Activated naive CD4-positive, alpha-beta T cell treated with anti-CD3 and anti-CD28 coated beads, Interleukin-2, amount 50 U/mL, for 72 hours (primary cell): ENCODE measurements at places on chromosomes 13 and 19.

- DNase-seq: no peak
Observed at GRCh38 chr13:95226932-95227695, 74.1 kb downstream of the ABCC4 start.

DNA sequence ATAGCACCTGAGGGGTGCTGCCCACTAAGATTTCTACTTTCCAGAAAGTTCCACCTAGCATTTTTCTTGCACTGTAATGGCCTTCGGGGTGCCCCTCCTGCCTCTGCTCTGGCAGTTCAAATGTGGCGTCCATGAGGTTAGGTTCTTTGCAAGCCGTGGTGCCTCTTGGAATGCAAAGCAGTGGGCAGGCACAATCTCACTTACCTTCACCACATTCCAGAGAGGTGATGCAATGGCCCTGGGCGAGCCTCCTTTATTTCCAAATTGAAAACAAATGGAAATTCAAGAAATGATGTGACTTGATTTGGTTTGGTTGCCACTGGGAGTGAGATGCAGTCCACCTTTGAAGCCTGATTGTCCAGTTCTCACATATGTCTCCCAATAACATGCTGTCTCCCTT, 46.9 kb downstream of the FGF9 start:
- no peak for DNase-seq

DNA sequence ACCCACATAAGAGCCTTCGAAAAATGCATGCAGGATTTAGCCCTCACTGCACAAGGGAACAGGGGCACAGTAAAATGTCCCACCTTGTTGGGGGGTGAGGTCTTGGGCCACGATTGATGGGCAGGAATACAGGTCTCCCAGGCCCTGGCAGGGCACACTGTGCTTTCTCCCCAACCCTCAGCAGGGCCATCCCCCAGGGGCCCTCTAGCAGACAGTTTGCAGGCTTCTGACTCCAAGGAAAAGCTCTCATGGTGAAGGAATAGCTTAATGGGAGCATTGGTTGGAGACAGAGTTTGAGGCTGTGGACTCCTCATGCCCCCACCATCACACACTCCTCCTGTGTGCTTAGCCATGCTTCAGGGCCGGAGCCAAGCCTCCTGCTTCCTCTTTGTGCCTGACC, 484.6 kb downstream of the ZNF536 start:
- no peak for DNase-seq

DNA sequence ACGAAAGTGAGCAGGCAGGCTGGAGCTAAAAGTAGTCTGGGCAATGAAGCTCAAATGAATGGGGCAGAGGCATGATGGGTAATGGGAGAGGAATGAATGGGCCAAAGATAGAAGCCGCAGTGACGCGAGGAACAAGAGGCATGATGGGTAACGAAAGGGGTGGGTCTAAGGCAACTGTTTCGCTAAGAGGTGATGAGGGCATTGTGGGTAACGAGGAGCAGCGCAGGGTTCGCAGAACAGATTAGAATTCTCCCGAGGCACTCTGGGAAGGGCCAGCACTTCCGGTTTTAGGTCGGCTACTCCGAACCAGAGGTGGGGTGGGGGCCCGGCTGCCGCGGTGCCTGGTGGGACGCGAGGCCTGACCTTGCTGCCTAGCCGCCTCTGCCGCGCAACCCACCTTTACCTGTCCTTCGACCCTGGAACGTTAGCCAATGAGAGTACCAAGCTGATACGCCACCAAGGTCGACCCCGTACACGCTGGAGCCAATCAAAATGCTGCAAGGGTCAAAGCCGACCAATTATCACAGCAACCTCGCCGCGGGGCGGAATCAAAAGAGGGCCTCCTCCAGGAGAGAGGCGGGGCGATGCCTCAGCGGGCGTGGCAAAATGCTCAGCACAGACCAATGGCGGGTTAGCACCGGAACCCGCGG, 563 bp upstream of the TOMM40 start:
- DNase-seq: peak; percentile 100

DNA sequence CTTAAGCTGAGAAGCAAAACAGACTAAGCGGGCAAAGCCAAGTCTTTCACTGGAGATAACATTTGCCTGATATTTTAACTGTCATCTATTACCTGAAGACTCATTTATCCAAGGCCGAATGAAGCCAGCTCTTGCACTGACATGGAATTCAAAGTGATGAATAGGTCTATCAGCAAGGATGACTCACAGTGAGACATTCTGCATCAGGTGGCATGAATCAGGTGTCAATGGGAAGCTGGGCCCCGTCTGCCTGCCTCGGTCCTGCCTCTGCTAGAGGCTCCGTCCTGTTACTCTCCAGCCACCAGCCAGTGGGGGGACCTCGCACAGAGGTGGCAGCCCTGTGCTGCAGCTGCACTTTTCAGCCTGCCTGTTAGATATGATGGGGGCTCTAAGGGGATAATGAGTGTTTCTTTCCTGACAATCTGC, 23.5 kb downstream of the STARD13 start:
- no peak for DNase-seq

- DNase-seq: no peak
Observed at GRCh38 chr13:103006641-103007426, 59.4 kb downstream of the SLC10A2 start.

DNA sequence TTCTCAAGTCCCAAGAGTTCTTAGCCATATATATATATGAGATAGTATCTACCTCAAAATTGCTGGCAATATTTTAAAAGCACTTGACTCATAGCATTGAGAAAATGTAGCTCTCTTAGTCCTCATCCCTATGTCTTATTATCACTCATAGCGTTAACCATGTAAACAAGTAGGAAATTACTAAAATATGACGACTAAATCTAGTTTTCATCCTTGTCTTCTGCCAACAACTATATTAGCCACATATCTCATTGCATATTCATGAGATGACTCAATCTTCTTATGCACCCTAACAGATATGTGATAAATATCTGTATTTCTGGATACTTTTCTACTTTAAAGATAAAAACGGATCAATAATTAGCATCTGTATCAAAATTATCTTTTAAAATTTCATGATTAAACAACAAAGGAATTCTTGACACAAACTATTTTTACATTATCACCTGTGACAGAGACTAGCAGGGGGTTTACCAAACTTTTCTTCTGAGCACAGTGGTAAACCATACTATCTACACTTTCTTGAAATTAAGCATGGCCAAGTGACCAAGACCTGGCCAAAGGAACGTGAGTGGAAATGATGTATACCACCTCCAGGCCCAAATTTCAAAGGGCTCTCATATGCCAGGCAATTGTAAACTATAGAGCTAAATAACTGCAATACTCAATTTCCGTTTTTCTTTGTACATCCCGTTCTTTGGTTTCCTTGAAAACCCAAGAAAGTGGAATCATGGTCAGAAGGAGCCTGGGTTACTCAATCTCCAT, 45.7 kb downstream of the ZC3H13 start:
- DNase-seq: no peak

- DNase-seq: no peak
Observed at GRCh38 chr19:56085571-56086275, 35.4 kb downstream of the ZNF787 start.

DNA sequence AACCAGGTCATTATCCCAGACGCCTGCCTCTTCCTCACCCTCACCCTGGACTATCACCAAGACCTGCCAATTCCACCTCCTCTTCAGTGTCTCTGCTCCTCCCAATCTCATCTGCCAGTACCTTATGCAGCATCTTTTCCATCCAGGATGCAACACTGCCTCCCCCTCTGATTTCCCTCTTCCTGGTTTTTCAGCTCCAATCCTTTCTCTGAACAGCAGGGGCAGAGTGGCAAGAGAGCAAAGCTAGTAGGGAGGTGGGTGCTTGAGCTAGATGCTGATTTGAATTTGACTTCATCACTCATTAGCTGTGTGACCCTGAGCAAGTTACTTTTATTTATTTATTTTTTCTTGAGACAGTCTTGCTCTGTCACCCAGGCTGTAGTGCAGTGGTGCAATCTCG, 25.6 kb upstream of the CABP5 start:
- no peak for DNase-seq

DNA sequence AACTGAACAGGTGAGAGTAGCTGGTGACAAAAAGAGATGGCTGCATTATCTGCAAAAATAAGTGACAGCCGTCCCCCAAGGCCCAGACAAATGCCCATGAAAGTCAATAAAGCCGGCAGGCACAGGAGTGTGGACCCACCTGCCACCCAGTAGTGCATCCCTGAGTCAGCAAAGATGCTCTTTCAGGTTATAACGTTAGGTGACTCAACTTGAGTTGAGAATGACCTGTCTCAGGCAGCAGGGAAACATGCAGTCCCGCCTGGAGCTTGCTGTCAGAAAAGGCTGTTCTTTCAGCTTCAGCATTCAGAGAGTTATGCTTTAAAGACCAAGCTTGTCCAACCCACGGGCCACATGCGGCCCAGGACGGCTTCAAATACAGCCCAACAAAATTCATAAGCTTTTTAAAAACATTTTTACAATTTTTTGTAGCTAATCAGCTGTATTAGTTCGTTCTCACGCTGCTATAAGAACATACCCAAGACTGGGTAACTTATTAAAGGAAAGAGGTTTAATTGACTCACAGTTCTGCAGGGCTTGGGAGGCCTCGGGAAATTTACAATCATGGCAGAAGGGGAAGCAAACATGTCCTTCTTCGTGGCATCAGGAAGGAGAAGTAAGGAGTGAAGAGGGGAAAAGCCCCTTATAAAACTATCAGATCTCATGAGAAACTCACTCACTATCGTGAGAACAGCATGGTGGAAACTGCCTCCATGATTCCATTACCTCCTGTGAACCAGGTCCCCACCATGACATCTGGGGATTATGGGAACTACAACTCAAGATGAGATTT, 110.4 kb downstream of the RAB20 start:
- DNase-seq: no peak

DNA sequence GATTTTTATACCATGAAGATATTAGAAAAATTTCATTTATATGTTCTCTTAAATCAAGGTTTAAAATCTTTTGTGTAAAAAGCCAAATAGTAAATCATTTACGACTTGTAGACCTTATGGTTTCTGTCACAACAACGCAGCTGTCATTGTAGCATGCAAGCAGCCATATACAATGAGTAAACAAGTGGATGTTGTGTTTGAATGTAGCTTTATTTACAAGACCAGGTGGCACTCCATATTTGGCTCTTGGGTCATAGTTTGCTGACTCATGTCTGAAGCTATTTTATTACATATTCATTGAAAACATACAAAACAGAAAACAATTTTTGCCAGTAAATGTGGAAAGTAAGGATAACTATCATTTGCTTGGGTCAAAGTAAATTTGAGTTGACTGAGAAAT, 930.8 kb downstream of the SLITRK5 start:
- no peak for DNase-seq

GRCh38 chr13:48709213-48709612, 55.5 kb downstream of the CYSLTR2 start:
- DNase-seq: no peak

- peak; percentile 69 for DNase-seq
Observed at GRCh38 chr13:74136084-74136658, 2.0 kb upstream of the KLF12 start.

DNA sequence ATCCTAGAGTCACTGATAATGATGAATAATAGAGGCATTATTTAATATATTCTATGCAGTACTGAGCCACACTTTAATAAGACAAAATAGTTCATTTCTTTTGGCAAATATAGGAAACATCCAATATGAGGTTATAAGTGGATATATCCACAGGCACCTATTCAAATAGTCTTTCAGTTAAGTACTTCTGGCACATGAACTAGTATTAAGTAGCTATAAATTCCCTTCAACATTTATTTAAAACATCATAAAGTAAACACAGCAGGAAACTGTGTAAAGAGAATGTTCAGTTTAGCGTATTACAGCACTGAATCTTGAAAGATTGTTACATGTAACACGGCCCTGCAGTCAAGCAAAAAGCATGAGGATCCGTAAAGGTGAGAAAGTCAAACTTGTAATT, 463.3 kb upstream of the KLF12 start:
- DNase-seq: no peak

DNA sequence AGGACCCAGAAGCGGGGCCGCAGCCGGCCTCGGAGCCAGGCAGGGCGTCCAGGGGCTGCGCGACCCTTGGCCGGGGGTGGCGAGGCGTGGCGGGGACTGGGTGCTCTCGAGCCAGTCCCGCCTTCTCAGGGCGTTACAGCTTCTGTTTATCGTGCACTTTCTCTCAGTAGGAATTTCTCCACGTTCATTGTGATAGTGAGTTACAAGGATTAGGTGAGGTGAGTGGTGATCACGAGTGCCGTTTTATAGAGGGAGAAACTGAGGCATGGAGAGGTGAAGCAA, 600 bp downstream of the AP1M1 start:
- DNase-seq: no peak

- no peak for DNase-seq
Observed at GRCh38 chr19:33261511-33262189, 36.0 kb upstream of the SLC7A10 start.

- no peak for DNase-seq
Observed at GRCh38 chr13:40126306-40127085, 471.0 kb downstream of the COG6 start.

GRCh38 chr13:41543664-41544300, 86.4 kb downstream of the RGCC start:
- no peak for DNase-seq

- DNase-seq: no peak
Observed at GRCh38 chr13:31115616-31116015, 46.1 kb downstream of the HSPH1 start.

DNA sequence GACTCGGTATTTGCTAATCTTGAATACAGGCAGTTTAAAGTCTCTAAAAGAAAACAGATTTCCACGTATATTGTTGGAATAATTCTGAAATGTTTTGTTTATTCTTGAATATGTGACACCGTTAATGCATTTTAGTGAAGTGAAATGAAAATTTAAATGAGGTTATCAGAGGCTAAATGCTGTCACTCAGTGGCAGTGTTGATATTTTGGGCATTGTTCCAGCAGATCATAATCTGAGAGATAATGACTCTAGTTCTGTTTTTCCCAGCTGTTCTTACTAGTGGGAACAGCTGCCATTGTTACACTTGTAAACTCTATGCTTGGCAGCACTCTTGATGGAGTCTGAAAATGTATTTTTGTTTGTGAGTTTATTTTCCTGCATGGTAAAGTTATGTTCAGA, 365.6 kb upstream of the SLC10A2 start:
- DNase-seq: no peak

DNA sequence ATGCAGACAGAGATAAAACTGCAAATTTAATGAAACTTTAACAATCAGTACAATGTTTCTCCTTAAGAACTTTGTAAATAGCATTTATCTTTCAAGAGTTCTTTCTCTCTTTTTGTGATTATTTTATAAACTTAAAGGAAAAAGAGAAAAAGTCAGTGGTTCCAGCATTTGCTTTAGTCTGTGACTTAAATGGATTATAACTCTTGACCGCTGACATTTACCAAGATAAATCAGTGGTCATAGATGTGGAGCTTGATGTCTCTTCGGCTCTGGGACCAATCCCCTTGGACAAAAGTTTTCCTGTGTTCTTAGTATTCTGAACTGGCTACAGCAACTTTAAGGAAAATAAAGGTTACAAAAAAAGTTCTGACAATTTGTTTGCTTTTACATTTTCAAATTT, 162.6 kb downstream of the TM9SF2 start:
- no peak for DNase-seq

GRCh38 chr19:58059003-58059670, at the start of gene ZNF135:
Gene ZNF135 (plus strand): TSS chr19:58059282. CDS start chr19:58060003, 721 bp downstream.
- DNase-seq: peak; percentile 50

DNA sequence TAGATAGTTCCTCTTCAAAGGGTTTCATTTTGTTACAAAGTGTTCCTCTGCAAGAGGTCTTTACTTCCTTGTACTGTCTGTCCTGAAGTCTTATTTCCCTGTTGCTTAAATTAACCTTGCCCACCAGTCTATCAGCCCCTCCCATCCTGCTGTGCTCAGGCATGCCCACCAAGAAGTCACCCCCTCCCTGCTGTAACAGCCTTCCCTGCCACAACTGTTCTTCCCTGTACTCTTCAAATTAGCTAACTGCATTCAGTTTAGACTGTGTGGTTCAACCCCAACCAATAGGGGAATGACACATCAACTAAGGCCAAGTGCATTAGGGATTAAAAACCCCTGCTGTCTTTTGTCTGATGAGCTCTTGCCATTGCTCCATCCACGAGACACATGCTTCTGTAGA, 34.4 kb upstream of the ZNF562 start:
- no peak for DNase-seq
